ENCODE measurements at places on chromosomes 2 and 18. TPM values are rescaled to one million over a fixed set of nuclear protein-coding genes. Genes with fewer than 3 reads are reported as not detected.

The B3GNT7 gene
- total RNA-seq: not detected

The CNTNAP5 gene
- total RNA-seq: not detected

The SH2D6 gene
- 0.77 TPM for total RNA-seq

The CREB1 gene
- 118 TPM for total RNA-seq

The ITPRIPL1 gene
- total RNA-seq: 39.2 TPM

The CD28 gene
- total RNA-seq: 151 TPM

The ABHD1 gene
- total RNA-seq: 0.10 TPM
